ENCODE measurements at places on chromosomes 3 and 15.

DNA sequence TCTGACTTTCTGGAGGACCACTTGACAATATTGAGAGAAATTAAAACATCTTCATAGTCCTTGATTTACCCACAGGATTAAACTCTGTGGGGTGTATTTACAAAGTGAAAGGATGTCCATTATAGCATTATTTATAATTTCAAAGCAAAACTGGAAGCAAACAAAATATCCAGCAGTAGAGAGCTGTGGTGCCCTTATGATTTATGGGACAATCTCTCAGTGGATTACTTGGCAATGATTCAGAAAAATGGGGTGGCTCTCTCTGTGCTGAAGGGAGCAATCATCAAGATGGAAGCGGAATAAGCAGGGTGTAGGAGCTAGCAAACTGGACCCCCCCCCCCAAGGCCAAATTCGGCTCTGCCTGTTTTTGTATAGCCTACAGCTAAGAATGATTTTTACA is 9.0 kb downstream of the PPCDC start:
- no peak for DNase-seq

GRCh38 chr3:169432708-169433432 is 230.6 kb downstream of the MECOM start:
- no peak for DNase-seq

- no peak for DNase-seq
Observed at GRCh38 chr3:100352296-100353231, 18.0 kb downstream of the NIT2 start.

DNA sequence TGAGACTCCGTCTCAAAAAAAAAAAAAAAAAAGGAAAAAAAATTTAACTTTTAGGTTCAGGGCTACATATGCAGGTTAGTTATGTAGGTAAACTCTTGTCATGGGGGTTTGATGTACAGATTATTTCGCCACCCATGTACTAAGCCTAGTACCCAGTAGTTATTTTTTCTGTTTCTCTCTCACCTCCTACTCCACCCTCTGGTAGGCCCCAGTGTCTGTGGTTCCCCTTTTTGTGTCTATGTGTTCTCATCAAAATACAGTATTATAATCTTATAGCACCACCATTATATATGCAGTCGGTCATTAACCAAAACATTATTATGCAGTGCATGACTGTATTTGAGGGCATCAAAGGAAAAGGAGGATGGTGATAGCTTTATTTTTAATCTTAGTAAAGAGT is 47.3 kb downstream of the CHP1 start:
- no peak for DNase-seq

DNA sequence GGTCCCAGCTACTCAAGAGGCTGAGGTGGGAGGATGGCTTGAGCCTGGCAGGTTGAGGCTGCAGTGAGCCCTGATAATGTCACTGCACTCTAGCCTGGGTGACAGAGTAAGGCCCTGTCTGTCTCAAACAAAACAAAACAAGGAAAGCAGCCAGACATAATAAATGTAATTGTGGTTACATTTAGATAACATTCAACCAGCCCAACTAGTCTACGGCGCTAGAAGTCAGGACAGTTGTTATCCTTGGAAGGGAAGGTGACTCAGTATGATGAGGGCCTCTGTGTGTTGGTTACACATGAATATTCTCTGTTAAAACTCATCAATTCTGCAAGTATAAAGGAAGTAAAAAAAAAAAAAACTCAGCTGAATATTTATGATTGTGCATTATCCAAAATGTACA is 27.0 kb upstream of the CSPG5 start:
- DNase-seq = no peak

- no peak for DNase-seq
Observed at GRCh38 chr3:53890726-53891475, 758 bp downstream of the SELENOK start.

GRCh38 chr3:158802409-158803268 is 785 bp downstream of the MFSD1 start:
- DNase-seq = peak; percentile 2

- DNase-seq = no peak
Observed at GRCh38 chr3:9211155-9211950, 38.1 kb downstream of the SRGAP3 start.

DNA sequence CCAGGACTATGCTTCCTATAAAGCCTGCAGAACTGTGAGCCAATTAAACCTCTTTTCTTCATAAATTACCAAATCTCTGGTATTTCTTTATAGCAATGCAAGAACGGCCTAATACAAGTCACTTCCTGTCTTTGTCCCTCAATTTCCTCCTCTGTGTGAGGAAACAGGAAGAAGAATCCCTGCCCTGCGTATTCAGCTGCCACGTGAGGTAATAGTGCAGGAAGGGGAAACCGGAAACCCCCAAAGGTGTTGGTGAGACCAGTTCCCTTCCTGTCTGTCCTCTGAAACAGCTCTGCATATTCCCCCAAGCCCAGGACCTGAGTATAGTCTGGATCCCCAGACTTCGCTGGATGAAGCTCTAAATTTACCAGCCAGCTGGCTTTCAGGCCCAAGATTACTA is 18.1 kb upstream of the PTPN23 start:
- DNase-seq = no peak

DNA sequence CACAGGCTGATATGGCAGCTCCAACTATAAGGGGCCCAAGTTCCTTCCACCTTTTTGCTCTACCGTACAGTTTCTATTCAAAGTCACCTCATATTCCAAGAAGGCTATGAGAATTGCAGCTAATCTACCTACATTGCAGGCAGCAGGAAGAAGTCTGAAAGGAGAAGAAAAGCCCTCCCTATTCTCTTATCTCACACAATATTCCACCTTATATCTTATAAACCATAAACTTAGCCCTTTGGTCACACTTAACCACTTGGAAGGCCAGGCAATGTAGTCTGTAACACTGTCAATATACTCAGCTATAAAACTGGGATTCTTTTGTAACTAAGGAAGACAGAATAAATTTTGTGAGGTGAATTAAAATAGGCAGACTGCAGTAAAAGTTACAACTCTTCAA is 54.9 kb downstream of the TBC1D5 start:
- no peak for DNase-seq

- DNase-seq = no peak
Observed at GRCh38 chr3:30538791-30539190, 67.6 kb upstream of the TGFBR2 start.

GRCh38 chr3:43041517-43041916 is 62.4 kb downstream of the GASK1A start:
- DNase-seq = no peak

- no peak for DNase-seq
Observed at GRCh38 chr3:149552700-149553099, 78.2 kb downstream of the TM4SF4 start.

- no peak for DNase-seq
Observed at GRCh38 chr3:126326629-126327028, 30.6 kb downstream of the KLF15 start.

DNA sequence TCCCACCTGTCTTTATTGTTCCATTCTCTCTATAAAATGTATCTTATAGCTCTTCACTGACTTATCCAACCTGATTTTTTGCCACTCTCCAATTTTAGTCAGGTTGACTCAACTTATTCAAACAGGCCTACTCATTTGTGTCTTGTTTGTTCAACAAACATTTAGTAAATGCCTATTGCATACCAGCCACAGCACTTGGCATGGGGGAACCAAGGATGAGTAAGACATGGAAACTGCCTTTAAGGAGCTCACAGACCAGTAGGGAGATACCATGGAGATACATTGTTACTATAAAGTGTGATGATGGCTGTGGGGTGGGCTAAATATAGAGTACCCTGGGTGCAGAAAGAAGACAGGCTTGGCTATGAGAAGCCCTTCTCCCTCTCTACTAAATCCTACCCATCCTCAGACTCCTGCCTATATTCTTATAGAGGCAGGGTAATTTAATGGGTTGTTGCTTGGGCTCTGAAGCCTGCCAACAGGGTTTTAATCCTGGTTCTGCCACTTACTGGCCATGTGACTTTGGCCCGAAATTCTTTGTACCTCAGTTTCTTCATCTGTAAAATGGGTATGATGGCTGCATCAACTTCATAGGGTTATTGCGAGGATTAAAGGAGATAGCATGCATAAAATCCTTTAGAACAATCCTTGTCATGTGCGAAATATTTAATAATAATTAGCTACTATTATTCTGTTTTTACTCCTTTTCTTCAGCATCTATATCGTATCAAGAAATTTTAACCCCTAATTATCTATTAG is 348.5 kb upstream of the UMPS start:
- DNase-seq = no peak

DNA sequence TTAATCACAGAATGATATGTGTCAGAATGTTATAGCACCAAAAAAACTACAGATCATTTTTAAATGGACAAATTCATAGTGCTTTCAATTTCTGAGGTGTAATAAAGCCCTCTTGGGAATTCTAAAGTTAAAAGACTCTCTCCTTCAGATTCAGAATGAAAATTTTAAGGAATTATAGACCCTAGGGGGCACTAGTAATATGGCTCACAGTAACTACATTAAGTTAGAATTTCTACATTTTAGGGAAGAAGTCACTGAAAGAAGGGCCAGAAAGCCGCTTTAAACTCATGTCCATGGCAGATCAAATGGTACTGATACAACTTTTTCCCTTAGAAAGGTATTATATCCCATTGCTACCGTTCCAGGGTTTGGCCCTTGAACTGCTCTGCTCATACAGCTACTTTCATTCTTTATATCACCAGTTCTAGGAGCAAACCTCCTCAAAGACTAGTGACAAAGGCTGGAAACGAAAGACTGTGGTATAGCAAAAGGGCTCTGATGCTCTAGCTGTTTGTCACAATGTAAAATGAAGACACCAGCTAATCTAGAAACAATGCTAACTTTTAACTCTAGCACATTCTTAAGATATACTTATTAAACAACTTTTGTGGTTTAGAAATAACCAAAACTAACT is 18.1 kb downstream of the DAZL start:
- no peak for DNase-seq

- no peak for DNase-seq
Observed at GRCh38 chr3:123098426-123099330, 31.9 kb downstream of the PDIA5 start.

GRCh38 chr3:23810343-23811184 is 4.8 kb downstream of the UBE2E1 start:
- DNase-seq = no peak

DNA sequence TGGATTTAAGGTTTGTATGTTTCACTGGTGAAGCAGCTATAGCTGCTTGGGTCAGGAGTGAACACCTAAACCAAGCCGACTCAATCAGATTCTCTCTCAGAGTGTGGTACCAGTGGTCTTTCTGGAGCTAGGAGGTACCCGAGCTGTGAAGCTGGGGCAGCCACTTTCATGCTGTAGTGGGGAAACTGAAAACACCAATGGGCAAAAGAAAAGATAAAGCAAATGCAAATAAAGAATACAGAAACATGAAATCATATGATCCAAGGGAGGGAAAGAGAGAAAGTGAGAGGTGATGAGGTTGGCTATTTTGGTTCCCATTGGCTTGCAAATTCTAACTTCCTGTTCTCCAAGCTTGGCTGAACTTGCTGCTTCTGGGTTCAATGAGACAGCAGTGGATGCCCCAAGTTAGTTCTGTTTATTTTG is 212.3 kb upstream of the CFAP20DC start:
- no peak for DNase-seq

DNA sequence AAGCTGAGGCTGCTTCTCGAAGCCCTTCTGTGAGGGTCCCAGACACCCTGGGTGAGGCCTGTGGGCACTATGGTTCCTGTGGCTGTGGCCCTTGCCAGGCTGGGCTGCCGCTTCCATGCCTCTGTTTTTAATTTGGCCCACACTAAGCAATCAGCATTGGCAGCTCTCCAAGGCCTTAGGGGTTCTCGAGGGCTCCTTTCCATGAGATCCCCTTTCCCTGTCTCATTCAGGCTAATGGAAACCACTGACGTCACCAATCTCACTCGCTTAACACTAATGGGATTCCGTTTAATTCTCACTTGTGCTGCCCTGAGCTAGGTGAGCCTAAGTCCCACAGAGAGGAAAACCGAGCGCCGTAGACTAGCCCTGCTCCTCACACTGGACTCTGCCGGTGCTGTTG is 60.2 kb upstream of the RAB6B start:
- DNase-seq = no peak

DNA sequence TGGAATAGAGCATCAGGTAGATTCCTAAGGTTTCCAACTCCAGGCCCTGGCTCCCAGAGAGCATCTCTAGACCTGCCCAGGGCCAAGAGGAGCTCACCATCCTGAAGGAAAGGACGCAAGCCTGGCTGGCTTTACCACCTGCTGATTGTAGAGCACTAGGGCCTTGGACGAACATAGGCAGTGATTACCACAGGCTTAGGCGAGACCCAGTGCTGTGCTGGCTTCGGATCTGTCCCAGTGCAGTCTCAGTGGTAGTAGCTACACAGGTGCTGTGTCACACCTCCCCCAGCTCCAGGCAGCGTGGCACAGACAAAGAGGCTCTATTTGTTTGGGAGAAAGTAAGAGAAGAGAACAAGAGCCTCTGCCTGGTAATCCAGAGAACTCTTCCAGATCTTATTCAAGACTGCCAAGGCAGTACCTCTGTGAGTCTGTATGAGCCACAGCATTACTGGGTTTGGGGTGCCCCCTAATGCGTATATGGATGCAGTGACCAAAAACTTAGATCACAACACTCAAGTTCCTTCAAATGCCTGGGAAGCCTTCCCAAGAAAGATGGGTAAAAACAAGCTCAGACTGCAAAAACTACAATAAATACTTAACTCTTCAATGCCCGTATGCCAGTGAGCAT is 25.4 kb downstream of the ISG20 start:
- DNase-seq = no peak

GRCh38 chr3:17233398-17233800 is 348.6 kb downstream of the PLCL2 start:
- peak; percentile 19 for DNase-seq

GRCh38 chr3:124384527-124384926 is 345.7 kb upstream of the UMPS start:
- no peak for DNase-seq

DNA sequence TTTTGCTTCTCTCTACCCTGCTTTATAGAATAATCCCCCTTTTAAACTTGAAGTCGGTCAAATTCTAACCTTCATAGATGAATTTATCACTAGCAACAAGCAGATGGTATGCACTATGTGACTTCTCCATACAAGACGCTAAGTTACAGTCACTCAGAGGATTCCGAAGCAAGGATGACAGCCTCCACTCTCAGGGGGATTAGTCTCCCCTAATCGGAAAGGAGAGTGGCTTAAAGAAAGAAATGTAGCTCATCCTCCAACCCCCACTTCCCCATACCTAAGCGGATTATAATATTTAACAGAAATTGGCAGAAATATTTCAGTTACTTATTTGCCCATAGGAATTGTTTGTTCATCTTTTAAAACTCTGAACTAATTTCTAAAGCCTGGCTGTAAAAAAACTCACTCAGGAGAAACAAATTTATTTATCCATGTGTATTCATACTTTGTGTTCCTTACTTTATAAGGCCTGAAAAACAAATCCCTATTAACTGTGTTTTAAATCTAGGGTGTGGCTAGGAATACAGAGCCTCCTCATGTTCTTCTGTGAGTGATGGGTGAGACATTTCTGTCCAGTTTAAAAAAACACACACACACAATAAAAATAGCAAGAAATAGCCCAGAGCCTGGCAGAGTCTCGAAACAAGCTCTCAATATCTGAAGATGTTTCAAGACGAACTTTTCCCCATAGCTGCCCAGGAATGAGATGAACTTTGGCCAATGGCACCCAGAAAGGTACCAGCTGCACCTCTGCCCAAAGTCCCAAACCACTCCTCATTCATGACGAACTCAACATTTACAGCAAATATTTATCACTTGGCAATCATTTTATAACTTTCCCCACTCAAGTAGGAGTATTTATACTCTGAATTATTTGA is 18.7 kb downstream of the SIAH2 start:
- no peak for DNase-seq

- no peak for DNase-seq
Observed at GRCh38 chr3:122563717-122564025, 429 bp downstream of the PARP9 start.
